ENCODE measurements at places on chromosomes 3 and 15.

DNA sequence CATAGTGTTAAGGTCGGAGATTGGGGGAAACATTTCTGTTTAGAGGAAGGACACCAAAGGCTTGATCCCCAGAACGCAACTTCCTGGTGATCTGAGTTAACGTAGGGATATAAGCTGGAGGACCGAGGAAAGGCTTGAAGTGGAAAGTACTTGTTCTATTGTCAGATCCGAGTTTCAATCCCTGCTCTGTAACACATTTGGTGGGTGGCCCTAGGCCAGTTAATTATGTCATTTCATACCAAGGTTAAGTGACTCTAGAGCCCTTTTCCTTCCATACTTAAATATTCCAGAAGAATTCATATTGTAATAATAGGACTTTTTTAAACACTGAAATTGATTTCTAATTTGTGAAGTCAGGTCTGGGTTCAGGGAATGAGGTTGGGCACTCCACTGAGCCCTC, 80.9 kb downstream of the RPLP1 start:
- no peak for DNase-seq

DNA sequence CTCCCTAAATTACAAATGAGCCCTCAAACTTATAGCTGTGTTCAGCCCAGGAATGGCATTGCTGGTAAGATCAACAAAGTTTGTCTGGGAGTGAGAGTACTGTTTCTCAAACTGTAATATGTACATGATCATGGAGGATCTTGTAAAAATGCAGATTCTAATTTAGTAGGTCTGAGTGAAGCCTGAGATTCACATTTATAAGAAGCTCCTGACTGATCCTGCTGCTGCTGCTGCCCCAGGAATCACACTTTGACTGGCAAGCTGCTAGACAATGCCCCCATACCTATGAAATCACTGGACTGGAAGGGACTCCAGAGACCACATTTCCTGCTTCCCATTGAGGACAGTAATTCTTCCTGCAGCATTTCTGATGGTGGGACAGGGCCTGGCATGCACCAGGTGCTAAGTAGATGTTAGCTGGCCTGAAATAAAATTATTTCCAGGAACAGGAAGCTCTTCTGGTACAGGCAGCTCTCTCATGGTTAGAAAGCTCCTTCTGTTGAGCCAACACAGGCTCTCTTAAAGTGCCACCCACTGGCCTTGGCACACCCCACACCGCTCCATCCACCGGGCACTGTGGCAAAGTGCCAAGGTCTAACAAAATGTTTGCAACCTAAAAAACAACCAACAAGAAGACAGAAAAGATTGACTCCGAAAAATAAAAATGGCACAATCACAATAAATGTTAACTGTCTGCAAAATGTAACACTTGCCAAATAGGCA, 36.7 kb upstream of the ZNF710 start:
- DNase-seq = peak; percentile 31

DNA sequence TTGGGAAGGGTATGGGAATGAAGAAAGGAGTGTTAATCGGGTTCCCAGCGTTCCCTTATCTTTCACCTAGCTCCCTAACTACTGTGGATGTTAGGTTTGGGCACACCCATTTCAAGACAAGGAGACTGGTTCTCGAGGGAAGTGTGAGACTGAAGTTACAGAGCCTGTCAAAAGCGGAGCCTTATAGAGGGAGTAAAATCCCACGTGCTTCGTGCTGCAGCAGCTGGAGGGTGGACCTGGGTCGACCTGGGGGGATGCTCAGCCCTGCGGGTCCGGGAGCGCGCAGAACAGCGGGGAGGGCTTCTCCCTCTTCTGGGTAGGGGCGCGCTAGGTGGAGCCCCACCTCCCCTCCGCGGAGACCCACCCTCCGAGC, 314 bp upstream of the TMED3 start:
- DNase-seq = peak; percentile 55

DNA sequence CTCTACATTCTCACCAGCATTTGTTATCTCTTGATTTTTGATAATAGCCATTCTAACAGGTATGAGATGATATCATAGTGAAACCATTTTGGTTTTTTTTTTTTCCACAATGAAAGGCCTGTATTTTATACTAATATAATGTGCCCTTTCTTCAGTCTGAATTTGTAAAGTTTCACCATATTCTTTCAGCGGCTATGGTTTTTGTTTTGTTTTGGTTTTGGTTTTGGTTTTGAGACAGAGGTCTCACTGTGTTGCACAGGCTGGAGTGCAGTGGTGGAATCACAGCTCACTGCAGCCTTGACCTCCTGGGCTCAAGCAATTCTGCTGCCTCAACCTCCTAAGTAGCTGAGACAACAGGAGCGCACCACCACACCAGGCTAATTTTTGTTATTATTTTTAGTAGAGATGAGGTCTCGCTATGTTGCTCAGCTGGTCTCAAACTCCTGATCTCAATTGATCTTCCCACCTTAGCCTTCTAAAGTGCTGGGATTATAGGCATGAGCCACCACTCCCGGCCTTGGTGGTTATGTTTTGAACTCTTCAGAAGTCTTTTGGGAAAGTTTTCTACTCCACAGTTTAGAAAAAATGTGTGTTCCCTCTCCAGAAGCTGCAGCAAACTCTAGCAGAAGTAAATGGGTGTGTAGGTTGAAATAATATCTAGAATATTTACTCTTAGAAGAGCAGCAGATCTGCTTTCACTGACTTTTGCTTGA, 110.2 kb upstream of the UMPS start:
- no peak for DNase-seq

- no peak for DNase-seq
Observed at GRCh38 chr3:138030734-138031280, 20.8 kb downstream of the CLDN18 start.

GRCh38 chr15:28887339-28888174, 1.8 kb downstream of the APBA2 start:
- DNase-seq = no peak

DNA sequence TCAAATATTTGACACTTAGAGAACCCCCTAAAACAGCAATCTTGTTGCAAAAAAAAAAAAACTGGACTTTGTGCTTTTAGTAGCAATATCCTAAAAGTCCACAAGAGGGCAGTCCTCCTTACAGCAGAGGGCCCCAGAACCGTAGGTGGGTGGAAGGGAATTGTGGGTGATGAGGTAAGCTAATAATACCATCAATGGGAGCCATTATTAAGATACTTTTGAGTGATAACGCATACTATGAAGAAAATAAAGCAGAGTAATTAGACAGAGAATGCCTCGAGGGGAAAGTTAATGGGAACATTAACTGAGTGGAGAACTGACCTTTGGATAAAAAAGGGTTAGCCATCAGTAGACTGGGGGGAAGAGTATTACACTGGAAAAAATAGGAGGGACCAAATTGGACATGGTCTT, 229.9 kb downstream of the THRB start:
- DNase-seq = peak; percentile 88

DNA sequence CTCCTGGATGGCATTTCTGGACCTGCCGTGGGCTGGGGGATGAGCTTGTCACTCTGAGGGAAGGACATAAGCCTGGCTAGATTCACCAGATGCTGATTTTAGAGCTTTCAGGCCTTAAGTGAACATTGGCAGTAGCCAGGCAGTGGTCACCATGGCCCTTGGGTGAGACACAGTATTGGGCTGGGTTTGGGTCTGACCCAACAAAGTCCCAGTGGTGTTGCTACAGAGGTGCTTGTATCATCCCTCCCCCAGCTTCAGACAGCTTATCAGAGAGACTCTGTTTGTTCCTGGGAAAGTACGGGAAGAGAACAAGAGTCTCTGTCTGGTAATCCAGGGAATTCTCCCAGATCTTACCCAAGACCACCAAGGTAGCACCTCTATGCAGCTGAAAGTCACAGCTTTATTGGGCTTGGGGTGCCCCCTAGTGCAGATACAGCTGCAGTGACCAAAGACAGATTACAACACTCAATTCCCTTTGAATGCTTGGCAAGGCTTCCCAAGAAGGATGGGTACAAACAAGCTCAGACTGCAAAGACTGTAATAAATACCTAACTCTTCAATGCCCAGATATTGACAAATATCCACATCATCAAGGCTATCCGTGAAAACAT, 9.8 kb upstream of the RUVBL1 start:
- DNase-seq = peak; percentile 73

GRCh38 chr15:51448622-51449399, 107.4 kb downstream of the GLDN start:
- no peak for DNase-seq

DNA sequence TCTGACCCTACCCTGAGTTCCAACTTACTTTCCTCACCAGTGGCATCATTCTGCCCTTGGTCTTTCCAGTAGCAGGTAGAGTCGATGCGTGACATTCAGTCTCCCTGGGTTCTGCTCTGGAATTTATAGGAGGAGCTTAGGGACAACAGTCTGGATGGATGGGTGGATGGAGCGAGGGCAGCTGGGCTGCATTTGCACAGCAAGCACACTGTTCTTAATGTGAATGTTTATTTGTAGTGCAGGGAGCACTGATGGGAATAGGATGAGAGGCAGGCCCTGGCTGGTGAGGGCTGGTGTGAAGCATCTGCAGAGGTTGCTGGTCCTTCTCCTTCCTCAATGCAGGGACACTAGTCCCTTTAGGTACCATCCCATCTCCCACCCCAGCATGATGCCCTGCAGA, 176.2 kb downstream of the EPHB1 start:
- DNase-seq = no peak

- no peak for DNase-seq
Observed at GRCh38 chr3:36679384-36680200, 84.8 kb downstream of the DCLK3 start.

GRCh38 chr15:31280831-31281216, 45.8 kb upstream of the KLF13 start:
- DNase-seq = no peak

- DNase-seq = no peak
Observed at GRCh38 chr3:190432216-190432615, 17.5 kb downstream of the TMEM207 start.

- peak; percentile 71 for DNase-seq
Observed at GRCh38 chr3:196268284-196269163, 19.0 kb downstream of the PCYT1A start.

GRCh38 chr15:85499371-85499887, 119.0 kb downstream of the AKAP13 start:
- DNase-seq = no peak

DNA sequence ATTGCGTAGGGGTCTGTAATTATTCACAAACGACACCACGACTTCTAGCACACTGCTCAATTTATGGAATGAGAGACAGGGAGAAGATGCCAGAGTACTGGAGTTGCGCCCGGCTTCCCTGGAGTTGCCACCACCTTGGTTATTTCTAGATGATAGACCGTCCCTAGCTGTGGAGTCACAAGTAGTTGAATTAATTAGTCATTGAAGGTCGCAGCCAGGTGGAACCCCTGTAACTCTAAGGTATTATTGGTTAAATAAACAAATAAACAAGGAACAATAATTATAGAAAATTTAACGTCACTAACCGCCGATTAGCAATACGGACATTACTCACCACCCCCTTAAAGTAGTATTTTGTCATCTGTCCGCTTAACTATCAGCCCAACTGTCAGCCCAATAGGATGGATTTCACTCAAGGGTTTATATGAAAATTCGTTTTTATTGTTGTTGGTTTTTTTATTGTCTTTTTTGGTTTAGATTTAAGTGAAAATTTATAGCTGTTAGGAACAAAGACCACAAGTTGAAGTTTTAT, 911 bp upstream of the AZI2 start:
- no peak for DNase-seq

DNA sequence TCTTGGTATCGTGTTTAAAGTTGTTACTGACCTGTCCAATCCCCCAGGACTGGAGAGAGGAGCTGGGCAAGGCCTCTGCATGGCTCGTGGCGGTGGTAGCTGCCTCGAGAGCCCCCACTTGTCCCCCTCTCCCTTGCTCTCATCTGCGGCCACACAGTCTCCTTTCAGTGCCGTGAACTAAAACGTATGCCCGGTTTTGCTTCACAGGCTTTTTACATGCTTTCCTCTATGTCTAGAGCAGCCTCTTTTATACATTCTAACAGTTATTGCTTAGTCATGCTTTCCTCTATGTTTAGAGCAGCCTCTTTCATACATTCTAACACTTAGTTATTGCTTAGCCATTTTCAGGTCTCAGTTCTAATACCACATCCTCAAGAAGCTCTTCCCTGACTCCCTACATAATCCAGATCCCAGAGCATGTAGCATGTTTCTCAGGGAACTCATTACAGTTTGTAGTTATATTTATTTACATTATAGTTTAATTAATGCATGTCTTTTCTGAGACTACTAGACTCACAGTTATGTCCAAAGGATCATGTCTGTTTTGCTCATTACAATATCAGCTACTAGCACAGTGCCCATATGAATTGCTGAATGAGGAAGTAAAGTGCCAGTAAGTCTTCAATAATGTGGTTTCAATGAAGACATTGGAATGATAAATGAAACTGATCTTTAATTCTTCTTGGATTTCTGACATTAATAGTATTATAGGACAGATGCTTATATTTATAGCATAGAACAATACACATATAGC, 66.5 kb upstream of the TBL1XR1 start:
- DNase-seq = peak; percentile 32

- DNase-seq = no peak
Observed at GRCh38 chr15:50231761-50232160, 33.8 kb downstream of the HDC start.

DNA sequence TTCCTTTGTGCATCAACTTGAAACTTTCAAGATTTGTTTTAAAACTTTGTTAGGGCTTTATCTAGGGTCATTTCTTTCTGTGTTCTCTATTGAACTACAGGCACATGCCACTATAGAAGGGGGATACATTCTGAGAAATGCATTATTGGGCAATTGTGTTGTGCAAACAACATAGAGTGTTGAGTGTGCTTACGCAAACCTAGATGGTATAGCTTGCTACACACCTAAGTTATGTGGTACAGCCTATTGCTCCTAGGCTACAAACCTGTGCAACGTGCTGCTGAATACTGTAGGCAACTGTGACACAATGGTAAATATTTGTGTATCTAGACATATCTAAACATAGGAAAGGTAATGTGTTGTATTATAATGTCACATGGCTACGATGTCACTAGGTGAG, 33.0 kb upstream of the KLF13 start:
- no peak for DNase-seq

DNA sequence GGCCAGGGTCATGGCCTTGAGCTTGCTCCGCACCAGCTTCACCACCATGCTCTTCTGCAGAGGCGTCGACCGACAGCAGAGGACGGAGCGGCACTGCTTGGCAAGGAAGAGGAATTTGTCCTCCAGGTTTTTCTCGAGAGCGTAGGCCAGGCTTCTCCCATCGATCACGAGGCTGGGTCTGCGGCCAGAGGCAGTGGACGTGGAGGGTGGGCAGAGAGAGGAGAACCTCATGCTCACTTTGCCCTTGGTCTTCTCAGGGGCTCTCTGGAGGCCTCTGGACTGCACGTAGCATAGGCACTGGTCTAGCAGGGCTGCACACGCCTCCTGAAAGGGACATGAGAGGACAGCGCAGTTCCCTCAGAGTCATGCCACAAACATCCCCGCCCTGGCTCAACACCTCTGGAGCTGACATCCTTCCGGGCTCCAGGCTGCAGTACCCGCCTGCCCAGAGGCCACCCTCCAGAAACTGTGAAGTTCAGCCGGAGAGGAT, 168.3 kb downstream of the ATP10A start:
- no peak for DNase-seq

GRCh38 chr15:35173444-35174118, 88.5 kb upstream of the NANOGP8 start:
- peak; percentile 72 for DNase-seq

- DNase-seq = no peak
Observed at GRCh38 chr3:45607790-45608189, 13.2 kb downstream of the LIMD1 start.

Measured in hematopoietic multipotent progenitor cell treated with erythropoietin and hydrocortisone succinate and interleukin-3 and kit ligand, for 8 days (in vitro differentiated cells).